ENCODE measurements at places on chromosomes 4 and X.

DNA sequence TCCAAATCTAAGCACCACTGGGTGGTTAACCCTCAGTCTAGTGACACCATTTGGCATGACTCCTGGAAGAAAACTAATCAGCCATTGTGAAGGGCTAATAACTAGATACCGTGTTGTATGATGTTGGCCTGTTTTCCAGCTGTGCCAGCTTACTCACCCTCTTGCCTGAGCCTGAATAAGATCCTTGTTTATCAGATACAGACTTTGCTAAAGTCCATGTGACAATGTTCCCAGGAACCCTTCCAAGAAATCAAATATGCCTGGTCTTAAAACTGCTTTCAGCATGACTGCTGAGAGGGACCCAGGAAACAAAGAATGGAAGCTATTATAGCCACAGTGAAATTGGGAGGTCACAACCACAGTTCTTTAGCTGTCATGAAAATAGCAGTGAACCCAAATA, 640.8 kb upstream of the INTU start:
- DNase-seq, result peak; percentile 22

GRCh38 chr4:38688676-38689355, 24.8 kb downstream of the KLF3 start:
- DNase-seq, result no peak

DNA sequence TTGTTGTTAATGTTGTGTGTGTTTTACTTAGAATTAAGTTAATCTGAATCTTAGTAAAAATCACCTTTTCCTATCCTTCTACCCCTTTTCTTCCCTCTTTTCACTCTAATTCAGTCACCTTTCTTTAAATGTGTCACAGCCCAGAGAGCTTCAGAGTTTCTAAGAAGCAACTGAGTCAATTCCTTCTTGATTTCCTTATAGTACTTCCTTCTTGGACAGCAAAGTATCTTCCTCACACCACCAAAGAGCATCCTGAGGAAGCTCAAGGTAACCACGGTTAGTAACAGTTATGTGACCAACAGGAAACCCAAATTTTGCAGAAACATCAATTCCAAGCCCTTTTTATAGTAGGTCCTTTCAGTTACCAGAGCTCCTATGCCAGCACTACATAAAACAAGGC, 243.2 kb upstream of the BMP3 start:
- no peak for DNase-seq

DNA sequence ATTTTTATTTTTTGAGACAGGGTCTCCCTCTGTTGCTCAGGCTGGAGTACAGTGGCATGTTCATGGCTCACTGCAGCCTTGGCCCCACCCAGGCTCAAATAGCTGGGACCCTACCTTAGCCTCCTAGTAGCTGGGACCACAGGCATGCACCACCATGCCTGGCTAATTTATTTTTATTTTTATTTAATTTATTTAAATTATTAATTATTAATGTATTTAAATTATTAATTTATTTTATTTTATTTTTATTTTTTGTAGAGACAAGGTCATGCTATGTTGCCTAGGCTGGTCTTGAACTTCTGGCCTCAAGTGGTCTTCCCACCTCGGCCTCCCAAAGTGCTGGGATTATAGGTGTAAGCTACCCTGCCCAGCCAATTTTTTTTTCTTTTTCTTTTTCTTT, 69.3 kb downstream of the EGF start:
- no peak for DNase-seq

GRCh38 chrX:44063606-44064005, 90.4 kb upstream of the NDP start:
- DNase-seq, result no peak

- DNase-seq, result no peak
Measured at GRCh38 chr4:36349938-36350549, 68.6 kb downstream of the DTHD1 start.

- DNase-seq, result no peak
Measured at GRCh38 chr4:184385705-184386141, 88.6 kb downstream of the IRF2 start.

GRCh38 chrX:17053502-17053901, 107.0 kb downstream of the REPS2 start:
- DNase-seq, result no peak

DNA sequence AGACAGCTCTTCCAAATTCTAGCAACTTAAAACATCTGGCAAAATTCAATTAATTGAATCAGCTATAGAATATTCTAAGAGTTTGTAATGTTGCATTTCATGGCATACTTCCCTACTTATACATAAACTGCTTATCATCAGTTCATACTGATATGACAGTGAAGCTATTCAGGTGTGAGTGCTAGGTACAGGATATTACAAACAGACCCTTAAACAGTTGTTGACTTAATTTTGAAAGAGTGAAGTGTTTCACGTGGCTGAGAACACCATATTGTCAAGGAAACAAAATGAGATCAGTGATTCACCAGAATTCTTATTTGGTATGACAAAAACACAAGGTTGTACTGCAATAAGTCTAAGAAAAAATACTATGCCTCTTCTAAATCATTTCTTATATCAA, 27.4 kb downstream of the CENPU start:
- DNase-seq, result no peak

DNA sequence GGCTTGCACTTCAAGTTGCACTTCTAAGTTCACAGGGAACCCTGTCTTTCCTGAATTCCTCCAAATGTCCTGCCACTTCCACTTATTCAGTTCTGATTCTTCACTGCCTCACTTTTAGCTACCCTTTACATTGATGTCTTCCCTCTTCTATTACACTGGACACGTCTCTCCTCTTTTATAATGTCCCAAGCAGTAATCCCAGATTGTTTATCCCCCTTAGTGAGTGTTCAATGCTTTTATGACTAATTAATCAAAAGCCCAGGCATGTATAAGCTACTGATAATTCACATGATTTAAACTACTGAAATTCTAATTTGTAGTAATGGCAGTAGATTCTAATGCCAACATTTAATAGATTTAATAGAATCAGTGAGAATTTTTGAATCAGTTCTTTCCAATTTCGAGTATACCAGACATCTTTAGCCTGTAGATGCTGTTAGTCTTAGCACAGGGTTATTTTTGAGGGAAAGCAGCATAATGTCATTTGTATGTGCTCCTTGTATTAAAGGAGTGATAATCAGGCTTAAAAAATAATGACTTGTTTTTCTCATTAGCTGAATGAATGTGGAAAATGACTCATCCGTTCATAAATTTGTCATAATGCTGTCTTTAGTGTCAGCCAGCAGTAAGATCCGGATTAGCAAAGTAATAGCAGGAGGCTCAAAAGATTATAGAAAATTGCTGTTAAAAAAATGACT, 703.1 kb downstream of the CENPC start:
- peak; percentile 36 for DNase-seq

- no peak for DNase-seq
Measured at GRCh38 chrX:2933125-2933900, 4.2 kb upstream of the ARSD start.

DNA sequence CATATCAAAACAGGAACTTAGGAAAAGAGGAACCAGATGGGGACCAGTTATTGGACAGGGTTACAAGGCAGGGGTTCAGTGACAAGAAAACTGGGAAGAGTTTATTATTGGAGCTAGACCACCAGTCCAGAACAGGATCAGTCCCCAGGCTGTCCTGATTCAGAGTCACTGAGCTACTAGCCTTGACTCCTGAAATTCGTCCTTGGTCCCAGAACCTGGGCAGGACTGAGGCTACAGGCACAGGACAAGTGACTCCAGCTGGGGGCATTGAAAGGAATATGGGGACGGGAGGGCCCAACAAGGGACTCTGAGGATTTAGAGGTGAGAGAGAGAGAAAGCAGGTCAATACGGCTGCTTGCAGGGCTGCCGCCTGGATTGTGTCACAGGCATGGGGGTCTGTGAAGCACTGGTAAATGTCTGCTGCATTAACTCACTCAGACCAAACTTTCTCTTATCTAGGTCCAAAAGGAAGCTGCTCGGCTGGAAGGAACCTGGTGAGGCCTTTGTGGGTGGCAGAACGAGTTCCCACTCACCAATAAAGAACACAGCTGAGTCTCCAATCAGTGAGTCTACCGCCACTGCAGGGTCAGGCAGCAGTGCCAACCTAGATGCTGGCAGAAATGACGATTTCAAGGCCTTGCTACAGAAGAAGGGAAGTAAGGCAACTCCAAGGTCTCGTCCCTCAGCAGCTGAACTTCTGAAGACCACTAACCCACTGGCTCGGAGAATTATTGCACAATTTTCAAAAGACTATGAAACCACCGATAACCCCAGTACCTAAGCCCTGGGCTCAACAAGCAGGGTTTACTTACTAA, 11.3 kb upstream of the RTL5 start:
- no peak for DNase-seq

DNA sequence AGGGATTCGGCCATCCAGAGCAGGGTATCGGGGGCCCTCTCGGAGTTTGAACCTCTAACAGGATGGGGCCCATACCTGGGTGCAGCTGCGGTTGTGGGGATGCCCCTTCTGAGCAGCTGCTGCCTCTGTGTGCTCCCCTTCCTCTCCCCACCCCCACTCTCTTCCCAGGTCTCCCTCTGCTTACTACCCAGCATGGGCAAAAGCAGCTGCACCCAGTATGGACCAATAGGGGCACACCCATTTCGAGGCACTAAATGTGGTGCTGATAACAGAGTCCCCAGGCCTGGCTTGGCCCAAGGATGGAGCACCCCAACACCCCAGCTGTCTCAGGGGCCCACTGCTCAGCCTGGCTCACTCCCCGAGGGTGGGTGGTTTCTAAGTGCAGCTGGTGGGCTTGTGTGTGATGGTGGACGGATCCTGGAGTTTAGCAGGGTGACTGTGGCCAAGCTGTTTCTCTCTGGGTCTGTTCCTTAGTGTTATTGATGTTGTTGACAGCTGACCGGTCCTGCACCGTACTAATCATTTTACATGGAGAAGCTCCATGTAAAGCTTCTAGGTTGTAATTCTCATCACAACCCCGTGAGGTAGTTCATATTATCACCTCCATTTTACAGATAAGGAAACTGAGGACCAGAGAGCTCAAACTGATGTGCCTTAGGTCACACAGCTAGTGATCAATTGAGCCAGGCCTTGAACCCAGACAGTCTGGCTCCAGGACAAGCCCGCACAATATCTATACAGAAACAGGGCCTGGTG, 13.1 kb upstream of the KIAA0232 start:
- no peak for DNase-seq

- DNase-seq, result no peak
Measured at GRCh38 chrX:118502161-118502789, 6.7 kb downstream of the DOCK11 start.

All from NCI-H446 treated with DMSO at 0.1 percent for 48 hours (cell line).